ENCODE measurements at places on chromosomes 4 and X.

DNA sequence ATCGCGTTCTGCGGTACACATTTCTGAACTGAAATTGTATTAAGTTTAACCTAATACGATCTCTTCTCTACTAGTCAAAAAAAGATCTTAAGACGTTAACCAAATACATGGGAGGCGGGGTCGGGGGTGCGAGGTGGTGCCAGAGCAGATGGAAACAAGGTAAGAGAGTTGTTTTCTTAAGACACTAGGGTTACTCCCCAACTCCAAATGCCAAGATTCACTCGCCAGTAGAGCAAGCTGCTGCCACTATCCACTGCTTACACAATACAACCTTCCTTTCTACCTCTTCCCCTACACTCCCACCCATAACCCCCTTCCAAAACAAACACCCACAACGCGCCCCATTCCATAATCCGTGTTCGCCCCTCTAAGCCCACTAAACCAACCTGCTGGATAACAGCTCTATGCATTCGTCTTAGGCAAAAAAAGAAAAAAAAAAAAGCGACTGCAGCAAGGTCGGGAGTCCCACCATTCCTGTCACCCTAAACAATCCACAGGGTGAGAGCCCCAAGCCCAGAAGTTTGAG lies 1.3 kb downstream of the LCORL start:
- peak; percentile 14 for DNase-seq

DNA sequence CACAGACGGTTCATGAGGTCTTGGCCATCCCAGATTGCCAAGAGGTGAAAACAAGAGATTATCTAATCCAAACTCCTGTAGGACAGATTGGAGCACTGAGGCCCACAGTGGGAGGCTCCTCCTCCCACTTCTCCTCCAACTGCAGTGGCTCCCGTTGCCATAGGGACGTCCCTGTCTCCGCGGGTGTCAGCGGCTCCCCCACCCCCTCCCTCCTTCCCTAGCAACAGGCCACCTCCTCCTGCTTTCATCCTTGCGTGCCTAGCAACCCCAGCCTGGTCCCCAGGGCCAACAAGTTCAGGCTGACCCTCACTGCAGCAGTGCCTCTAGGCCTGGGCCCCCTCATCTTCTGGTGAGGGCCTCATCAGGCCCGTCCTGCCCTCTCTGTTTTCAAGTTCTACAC lies 6.8 kb upstream of the IQSEC2 start:
- peak; percentile 24 for DNase-seq

DNA sequence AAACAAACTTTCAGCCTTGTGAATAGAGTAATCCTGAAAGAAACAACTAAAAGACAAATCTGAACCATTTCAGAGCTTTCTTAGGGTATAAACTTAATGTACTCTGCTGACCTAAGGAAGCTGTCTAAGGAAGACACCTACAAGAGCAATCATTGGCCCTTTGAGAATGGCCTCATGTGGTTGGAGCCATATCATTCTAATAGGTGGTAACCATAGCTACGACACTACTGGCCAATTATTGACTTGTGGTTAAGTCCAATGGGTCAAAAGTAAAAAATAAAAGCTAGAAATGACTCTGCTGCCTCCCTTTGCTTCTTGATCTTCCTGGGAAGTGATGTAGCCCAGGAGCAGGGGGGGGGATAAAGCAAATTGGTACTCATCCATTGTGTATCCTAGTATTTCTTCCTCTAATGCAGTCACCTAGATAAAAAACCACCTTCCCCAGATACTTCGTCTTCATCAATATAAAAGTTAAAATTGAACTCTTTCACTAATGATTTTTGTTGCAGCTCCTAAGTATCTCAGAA lies 547.0 kb downstream of the ARAP2 start:
- DNase-seq, result no peak

- no peak for DNase-seq
Observed at GRCh38 chr4:158410272-158410671, 111.4 kb upstream of the RXFP1 start.

DNA sequence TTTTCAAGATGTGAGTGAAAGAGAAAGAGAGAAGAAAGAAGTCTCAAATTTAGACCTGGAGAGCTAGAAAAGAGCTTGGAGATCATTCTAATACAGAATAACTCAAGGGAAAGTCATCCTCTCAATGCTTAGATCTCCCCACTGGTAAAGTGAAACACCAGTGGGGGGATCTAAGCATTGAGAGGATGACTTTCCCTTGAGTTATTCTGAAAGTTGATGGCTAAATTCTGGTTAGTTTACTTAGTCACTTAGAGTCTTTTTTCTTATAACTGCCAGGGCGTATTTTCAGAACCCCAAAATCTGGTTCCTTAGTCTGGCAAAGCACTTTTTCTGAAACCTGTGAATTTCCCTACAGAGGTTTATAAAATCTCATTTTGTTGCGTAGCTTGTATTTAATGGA lies 198.6 kb downstream of the ARHGAP24 start:
- no peak for DNase-seq

DNA sequence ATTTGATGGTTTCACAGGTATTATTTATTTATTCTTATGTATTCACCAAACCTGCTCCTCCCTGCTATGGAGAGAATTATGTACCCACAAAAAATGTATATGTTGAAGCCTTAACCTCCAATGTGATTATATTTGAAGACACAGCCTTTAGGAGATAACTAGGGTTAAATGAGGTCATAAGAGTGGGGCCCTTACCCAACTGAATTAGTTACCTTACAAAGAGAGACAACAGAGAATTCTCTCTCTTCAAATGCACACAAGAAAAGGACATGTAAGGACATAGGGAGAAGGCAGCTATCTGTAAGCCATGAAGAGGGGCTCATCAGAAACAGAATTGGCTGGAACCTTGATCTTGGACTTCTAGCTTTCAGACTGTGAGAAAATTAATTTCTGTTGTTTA lies 44.0 kb downstream of the ZGRF1 start:
- no peak for DNase-seq

DNA sequence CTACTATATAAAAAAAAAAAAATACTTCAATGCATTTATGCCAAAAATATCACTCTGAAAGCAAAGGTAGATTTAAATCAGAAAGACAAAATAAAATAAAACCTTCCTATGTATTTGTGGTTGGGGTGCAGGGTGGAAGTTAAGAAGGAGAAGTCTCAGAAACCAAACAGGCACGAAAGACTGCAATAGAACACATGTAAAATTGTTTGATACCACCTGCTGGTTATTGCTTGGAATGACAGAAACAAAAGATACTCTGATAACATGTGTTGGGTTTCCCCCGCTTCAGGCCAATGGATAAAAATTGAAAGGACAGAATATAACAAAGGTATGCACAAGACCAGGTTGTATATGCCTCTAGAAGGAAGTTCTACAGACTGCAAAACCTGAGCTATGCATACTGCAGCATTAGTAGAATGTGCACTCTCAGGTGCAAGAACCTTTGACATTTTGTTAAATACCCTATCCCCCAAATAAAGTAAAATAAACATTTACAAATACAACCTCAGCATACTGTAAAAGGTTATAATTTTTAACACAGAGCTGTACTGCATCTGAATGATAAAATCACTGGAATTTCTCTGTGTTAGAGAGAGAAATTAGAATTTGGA lies 118.8 kb downstream of the GABRA2 start:
- DNase-seq, result no peak

DNA sequence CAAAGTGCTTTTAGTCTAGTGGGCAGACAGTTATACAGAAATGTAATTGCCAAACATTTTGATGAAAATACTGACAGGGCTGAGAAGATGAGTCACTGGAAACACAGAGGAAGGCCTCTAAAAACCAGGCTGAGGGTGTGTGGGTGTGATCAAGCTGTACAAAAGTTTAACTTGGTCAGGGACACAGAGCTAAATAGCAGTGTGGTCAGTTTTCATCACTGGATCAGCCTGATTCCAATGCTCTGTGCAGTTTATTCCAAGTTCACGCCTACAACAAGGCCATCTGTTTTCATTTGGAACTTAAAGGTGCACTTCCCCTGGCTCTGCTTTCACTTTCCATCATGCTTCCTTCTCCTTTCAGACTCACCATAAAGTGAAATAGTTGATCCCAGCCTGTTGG lies 10.6 kb downstream of the CENPVL3 start:
- peak; percentile 8 for DNase-seq

DNA sequence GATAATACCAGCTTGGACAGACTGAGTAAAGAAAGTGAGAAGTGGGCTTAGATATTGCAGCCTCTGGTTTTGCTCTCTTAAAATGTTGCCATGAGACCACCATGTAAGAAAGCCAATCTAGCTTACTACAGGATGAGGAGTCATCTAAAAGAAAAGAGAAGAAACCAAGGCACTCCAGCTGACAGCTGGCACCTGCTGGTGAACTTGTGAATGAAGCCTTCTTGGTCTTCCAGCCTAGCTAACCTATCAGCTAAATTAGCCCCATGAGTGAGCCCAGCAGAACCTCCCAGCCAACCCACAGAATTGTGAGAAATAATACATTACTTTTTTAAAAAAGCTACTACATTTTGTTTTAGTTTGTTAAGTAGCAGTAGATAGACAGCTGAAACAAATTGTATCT lies 154.5 kb upstream of the QRFPR start:
- no peak for DNase-seq

- no peak for DNase-seq
Observed at GRCh38 chr4:21790438-21791029, 158.0 kb downstream of the KCNIP4 start.

DNA sequence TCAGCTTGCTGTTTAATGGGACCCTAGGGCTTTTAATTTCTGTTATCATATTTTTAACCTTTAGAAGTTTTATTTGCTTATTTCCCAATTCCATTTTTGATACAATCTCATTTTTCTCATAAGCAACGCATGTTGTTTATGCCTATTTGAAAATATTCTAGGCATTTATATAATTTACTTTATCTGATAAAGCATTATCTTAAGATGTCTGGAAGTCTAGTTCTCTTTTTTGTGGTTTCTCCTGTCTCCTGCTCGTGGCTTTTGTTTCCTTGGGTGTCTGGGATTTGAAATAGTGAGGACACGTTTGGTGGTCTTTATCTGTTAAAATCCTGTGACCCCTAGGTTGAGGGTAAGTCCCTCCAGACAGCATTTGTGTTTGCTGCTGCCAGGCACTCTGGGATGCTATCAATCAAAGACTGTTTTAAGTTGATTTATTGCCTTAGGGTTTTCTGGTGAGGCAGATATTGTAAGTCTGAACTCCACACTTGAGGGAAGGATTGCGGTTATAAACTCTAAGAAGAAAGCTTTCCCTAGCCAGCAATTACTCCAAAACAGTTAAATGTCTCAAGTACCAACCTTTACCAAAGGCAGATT lies 208.0 kb downstream of the PRDM5 start:
- DNase-seq, result no peak

- no peak for DNase-seq
Observed at GRCh38 chrX:10104958-10105658, 51.7 kb upstream of the CLCN4 start.

GRCh38 chr4:138875891-138876608 lies 139.5 kb upstream of the NOCT start:
- no peak for DNase-seq

DNA sequence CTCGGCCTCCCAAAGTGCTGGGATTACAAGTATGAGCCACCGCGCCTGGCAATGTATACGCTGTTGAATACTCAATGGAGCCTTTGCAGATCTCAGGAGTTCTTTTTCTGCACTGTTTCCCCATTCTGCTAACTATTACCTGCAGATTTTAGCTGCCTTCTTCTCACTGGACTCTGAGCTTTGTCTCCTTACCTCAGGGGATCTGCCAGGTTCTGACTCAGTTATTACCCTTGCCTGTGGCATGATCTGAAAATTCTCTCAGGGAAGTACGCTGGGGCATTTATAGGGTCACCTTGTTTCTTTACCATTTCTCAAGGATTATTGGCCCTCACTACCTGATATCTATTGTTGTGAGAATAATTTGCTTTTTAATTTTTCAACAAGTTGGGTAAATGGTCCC lies 56.6 kb upstream of the MAGED1 start:
- DNase-seq, result no peak

- DNase-seq, result no peak
Observed at GRCh38 chr4:78542373-78542772, 9.2 kb upstream of the ANXA3 start.

- DNase-seq, result no peak
Observed at GRCh38 chr4:122562449-122562848, 58.4 kb downstream of the IL21 start.

DNA sequence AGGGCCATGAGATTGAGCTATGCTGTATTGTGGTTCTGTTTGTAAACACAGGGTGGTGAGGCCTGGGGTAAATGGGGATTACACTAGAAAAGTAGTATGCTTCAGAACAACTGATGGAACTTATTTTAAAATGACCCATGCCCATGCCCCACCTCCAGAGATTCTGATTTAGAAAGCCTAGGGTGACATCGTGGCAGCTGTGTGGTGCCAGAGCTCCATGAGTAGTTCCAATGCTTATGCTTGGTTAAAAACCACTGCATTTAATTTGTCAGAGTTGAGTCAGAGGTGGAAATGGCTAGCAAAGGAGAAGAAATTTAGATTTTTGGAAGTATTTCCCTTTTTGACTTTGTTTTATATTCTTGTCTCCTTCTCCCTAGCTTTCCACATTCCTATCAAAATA lies 63.4 kb upstream of the PDE5A start:
- DNase-seq, result no peak

DNA sequence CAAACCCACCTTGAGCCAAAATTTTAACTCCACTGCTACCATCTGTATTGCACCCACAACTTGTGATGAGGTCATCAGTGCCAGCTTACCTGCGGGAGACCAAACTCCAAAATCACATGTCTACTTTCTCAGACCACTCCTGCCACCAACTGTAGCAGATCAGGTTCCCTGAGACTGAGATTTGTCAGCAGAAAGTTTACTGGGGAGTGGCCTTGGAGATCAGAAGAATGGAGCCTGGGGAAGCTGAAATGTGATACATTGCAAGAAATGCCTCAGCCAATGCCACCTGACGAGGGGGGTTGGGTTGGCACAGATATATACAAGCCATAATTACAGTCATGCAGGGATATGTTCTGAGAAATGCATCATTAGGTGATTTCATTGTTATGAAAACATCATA lies 19.1 kb downstream of the HAUS3 start:
- DNase-seq, result no peak

DNA sequence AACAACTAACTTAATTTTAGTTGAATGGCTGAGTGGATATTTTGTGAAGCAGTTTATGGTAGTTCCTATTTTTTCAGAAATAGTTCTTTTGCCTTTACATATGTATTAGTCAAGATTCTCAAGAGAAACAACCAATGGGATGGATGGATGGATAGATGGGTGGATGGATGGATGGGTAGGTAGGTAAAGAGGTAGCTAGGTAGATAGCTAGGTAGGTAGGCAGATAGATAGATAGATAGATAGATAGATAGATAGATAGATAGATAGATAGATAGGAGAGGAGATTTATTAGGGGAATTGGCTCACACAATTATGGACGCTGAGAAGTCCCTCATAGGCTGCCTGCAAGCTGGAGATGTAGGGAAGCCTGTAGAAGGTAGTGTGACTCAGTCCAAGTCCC lies 74.0 kb upstream of the NUDT6 start:
- DNase-seq, result no peak

DNA sequence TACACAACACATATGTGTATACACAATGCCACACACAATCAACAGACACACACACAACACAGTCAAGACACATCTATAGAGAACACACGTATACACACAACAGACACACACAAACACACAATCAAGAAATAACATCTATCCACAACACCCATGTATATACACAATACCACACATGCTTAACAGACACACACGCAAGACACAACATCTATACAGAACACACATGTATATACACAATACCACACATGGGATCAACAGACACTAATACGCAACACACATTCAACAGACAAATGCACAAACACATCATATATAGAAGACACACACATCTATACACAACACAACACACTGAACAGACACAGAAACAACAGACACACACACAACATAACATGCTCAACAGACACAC lies 234.8 kb downstream of the SHOX start:
- DNase-seq, result no peak

- no peak for DNase-seq
Observed at GRCh38 chr4:8639021-8639420, 46.5 kb downstream of the CPZ start.

Data from activated CD4-positive, alpha-beta memory T cell treated with anti-CD3 and anti-CD28 coated beads for 36 hours (primary cell).